CD4-positive, alpha-beta T cell treated with Interferon alpha-2 for 1 hour (primary cell): ENCODE measurements at places on chromosomes 13 and 19.

DNA sequence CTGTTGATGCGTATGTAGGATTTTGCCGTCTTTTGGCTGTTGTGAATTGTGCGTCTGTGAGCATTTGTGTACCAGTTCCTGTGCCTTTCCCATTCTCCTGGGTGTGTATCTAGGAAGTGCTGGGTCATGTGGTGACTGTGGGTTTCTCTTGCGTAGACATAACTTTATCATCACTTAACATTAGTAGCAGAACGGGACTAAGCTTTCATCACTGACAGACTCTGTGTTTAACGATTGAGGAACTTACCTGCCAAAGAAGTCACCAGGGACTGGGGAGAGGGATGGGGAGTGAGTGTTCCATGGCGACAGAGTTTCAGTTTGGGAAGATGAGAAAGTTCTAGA is 15.0 kb downstream of the FZR1 start:
- DNase-seq: no peak

GRCh38 chr19:1942934-1943555 is 2.1 kb downstream of the CSNK1G2 start:
- DNase-seq: peak; percentile 34

- DNase-seq: peak; percentile 91
These were observed 34.4 kb upstream of the NANOS3 start for GRCh38 chr19:13842291-13843103.

DNA sequence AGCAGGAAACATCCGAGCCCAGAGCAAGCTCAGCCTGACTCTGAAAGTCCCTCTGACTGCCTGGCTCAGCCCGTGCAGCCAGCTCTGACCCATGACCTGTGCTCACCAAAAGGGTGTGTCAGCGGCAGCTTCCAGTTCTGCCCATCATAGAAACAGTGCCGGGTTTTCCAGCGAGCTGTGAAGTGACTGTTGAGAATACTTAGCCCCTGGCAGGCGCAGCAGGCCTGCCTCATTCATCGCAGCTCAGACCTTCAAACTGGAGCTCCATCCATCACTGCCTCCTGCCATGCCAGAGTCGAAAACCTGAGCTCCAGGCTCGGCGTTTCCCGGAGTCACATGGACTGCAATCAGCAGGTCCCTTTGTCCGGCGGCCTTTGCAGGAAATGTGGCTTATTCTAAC is 16.3 kb upstream of the GSX1 start:
- DNase-seq: no peak

DNA sequence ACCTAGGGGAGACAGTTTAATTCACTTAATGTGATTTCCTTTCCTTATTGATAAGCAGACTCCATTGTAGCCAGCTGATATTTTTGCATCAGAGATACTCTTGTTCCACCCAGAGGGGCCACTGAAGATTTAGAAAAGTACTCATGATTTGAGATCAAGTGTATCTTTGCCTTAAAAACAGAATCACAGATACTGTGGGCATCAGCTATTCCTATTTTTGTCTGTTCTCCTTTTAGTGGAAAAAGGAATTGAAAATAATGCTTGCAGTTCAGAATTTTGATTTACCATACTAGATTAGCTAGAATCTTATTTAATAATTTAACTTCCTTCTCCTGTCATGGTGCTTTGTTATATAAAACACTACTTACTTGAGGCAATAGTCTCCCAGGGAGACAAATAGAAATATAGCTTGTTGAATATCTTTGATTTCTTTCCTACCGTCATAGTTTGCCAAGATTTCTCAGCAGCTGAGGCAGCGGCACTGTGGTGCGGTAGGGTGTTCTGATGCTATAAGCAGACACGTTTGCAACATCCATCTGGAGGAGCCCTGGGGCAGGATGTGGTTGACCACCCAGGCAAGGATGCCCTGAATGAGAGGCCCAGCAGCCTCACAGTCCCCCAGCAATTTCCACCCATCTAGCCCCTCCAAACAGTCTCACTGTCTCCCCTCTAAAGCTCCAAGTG is 47.0 kb upstream of the RAP2A start:
- DNase-seq: no peak

DNA sequence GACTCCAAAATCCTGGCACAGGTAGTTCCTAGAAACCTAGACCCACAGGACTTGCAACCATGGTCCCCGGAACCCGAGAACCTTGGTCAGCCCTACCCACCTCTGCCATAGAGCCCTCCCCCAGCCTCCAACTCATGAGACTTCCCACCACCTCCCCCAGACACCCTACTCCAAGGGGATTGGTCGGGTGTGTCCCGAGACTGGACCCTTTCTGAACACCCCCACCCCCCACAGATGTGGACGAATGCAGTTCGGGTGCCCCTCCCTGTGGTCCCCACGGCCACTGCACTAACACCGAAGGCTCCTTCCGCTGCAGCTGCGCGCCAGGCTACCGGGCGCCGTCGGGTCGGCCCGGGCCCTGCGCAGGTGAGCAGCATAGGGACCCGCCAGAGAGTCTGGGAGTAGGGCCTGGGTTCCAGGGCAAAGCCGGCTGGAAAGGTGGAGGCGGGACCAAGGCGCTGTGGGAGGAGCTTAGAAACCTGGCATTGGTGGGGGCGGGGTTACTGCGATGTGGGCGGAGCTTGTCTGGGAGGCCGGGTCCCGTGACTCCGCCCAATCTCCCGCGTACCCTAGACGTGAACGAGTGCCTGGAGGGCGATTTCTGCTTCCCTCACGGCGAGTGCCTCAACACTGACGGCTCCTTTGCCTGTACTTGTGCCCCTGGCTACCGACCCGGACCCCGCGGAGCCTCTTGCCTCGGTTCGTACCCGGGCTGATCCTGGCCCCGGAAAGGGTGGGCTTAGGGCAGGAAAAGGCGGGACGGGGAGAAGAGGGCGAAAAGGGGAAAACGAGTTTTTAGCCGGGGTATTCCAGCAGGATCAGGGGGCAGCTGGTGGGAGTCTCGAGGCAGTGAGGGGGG is 11.9 kb downstream of the LTBP4 start:
- DNase-seq: peak; percentile 77

GRCh38 chr13:66224663-66225062 is 1005.5 kb downstream of the PCDH9 start:
- no peak for DNase-seq

- no peak for DNase-seq
These were observed 38.6 kb upstream of the TEX29 start for GRCh38 chr13:111281751-111282311.

DNA sequence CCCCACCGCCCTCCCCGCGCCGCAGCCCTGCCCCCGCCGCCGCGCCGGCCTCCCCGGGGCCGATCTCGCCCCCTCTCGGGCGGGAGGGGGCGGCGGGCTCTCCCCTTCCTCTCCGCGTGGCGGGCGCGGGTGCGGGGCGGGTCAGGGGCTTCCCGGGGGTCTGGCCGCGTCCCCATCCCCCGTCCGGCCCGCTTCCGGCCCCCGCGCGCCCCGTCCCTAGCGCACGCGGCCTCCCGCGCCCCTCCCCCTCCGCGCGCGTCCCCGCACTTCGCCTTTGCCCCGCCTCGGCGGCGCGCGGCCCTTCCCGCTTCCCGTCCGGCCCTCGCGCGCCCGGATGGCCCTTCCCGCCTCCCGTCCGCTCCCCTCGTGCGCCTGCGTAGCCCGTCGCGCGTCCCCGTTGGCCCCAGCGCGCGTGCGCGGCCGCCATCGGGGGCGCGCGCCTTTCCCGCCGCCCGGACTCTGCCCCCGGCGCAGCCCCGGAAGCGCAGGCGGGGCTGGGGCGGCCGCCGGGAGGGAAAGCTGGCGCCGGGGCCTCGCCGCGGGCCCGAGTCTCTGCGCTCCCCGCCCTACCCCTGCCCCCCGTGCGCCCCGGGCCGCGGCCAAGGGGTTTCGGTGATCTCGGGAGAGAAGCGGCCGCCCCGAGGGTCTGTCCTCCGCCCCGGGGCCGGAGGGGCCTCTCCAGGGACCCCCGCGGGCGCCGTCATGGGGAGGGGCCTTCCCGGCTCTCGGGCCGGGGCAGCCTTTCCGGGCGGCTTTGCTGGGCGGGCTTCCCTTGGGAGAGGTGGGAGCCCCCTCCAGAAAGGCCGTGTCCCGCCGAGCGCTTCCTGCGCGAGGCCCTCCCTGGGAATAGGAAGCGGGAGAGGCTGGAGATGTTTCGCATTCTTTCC is 519 bp downstream of the PTBP1 start:
- DNase-seq: peak; percentile 93

DNA sequence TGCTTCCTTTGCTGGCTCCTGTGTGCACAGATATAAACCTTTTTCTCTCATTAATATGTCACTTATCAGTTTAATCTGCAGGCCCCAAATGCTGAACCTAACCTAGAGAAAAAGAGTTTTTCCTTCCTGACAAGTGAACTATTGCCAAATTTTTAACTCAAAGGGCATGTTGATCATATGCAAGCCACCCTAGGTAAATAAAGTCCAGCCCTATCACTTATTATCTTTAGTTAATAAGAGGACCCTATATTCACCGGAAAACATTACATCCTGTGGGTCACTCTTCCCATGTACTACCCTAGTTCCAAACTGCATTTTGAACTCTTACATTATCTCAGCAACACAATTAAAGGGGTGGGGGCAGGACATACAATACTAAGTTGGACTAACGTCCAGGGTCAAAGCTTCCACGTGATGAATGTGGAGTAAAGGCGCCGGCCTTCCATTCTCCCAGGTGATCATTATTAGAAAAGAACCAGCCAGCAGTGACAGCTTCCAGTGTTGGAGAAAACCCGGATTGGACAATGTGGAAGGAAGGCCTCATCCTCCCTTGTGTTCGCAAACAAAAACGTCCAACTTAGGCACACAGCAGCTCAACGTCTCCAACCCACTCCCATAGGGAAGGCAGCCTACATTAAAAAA is 86.6 kb downstream of the STK24 start:
- DNase-seq: no peak

DNA sequence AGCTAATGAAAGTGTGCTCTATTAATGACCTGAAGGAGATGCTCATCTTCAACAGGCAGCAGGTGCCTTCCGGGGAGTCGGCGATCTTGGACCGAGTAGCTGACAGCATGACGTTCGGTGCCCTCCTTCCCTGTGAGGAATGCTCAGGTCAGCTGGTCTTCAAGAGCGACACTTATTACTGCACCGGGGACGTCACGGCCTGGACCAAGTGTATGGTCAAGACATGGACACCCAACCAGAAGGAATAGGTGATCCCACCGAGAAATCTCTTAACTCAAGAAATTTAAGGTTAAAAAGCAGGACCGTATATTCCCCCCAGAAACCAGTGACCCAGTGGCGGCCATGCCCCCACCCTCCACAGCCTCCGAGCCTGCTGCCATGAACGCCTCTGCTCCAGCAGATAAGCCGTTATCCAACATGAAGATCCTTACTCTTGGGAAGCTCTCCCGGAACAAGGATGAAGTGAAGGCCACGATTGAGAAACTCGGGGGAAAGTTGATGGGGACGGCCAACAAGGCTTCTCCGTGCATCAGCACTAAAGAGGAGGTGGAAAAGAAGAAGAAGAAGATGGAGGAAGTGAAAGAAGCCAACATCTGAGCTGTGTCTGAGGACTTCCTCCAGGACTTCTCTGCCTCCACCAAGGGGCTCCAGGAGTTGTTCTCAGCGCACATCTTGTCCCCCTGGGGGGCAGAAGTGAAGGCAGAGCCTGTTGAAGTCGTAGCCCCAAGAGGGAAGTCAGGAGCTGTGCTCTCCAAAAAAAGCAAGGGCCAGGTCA is 22.8 kb upstream of the ANKRD10 start:
- DNase-seq: no peak

DNA sequence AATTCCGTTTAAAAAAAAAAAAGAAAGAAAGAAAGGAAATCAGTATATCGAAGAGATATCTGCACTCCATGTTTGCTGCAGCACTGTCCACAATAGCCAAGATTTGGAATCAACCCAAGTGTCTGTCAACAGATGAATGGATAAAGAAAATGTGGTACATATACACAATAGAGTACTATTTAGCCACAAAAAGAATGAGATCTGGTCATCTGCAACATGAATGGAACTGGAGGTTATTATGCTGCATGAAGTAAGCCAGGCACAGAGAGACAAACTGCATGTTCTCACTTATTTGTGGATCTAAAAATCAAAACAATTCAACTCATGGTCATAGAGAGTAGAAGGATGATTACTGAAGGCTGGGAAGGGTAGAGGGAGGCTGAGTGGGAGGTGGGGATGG is 16.3 kb downstream of the ZNF565 start:
- DNase-seq: no peak

GRCh38 chr13:45333977-45334922 is 6.7 kb downstream of the TPT1 start:
- peak; percentile 68 for DNase-seq

GRCh38 chr19:48595171-48595570 is 11.4 kb upstream of the SPACA4 start:
- no peak for DNase-seq

DNA sequence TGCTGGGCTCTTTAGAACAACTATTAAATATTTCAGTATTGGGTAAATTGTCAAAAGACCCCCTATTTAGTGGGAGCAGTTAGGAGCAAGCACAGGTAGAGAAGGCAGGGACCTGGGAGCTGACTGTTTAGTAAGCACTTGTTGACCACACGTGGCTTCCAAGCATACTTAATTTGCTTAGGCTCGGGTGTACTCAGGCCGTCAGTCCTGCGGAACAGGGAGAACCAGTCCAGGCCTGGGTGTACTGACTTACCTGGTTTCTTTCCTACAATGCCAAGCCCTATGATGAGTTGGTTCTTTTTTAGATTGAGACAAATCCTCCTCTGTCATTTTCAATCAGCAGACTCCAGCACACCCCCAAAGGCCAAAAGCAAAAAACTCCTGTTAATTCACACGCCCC is 90.0 kb downstream of the WDFY2 start:
- no peak for DNase-seq

DNA sequence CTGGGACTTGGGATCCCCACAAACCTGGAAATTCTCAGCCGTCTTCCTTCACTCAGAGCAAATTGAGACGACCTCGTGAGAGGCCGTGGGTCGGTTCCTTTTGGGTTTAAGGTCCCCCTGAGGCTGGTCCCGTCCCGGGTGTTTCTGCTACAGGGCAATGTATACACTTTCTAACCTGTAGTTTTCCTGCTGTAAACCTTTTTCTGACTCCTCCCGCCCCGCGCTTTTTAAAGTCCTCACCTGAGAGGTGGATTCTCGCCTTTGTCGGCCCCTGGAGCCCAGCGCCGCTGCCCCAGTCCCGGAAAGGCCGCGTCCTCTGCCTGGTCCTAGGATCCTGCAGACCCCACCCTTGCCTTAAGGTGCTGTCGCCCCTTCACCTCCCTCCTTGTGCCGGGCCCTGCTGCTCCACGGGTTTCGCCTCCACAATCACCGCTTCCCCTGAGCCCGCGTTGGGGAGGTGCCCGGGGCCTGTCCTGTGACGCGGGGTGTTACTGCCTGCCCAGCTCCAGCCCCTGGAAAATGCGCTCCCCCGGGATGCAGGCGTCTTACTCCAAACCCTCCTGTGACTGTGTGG is 391 bp downstream of the ZNF761 start:
- DNase-seq: no peak

- DNase-seq: no peak
These were observed 418.6 kb downstream of the FOXO1 start for GRCh38 chr13:40247845-40248244.

DNA sequence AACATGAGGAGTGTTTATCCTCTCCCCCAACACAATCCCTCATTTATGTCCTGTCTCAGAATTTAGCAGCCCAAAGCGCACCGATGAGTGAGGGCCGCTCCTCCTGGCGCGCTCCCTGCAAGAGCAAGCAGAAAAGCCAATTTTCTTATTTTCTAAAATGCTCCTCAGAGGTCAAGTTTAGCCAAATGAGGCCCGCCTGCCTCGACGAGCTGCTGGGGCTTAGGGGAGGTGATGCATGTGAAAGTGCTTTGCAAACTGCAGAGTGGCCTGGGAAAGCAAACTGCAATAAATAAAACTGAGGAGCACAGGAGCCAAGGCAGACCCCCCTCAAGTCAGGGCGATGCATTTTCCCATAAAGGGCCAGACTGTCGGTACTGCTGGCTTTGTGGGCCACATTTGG is 29.0 kb downstream of the CAPS start:
- DNase-seq: no peak

GRCh38 chr19:8468124-8468523 is 23.3 kb downstream of the HNRNPM start:
- no peak for DNase-seq

- no peak for DNase-seq
These were observed 385.6 kb downstream of the IRS2 start for GRCh38 chr13:109400624-109401257.
